Thyroid gland (tissue), 4 donors: ENCODE measurements at places on chromosomes 6 and 20.

DNA sequence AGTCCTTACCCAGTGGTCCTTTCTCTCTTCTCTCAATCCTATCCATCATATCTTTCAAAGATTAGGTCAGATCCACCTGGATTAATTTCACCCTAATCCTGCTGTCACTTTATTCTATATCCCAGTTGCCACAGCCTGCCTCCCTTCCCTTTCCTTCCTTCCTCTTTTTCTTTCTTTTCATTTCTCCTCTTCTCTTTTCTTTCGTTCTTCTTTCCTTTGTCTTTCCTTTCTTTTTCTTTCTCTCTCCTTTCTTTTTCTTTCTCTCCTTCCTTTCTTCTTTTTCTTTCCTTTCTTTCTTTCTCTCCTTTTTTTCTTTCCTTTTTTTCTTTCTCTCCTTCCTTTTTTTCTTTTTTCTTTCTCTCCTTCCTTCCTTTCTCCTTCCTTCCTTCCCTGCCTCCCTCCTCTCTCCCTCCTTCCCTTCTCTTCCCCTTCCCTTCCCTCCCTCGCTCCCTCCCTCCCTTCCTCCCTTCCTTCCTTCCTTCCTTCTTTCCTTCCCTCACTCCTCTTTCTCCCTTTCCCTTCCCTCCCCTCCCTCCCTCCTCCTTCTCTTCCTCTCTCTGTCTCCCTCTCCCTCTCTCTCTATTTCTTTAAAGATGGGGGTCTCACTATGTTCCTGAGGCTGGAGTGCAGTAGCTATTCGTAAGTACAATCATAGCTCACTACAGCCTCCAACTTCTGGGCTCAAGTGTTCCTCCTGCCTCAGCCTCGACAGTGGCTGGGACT, 15.1 kb upstream of the RPN2 start:
- DNase-seq = no peak

DNA sequence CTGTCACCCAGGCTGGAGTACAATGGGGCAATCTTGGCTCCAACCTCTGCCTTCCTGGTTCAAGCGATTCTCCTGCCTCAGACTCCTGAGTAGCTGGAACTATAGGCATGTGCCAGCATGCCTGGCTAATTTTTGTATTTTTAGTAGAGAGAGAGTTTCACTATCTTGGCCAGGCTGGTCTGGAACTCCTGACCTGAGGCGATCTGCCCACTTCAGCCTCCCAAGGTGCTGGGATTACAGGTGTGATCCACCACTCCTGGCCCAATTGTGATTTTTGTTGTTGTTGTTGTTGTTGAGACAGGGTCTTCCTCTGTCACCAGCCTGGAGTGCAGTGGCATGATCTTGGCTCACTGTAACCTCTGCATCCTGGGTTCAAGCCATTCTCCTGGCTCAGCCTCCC, 69.3 kb downstream of the CBFA2T2 start:
- no peak for DNase-seq

DNA sequence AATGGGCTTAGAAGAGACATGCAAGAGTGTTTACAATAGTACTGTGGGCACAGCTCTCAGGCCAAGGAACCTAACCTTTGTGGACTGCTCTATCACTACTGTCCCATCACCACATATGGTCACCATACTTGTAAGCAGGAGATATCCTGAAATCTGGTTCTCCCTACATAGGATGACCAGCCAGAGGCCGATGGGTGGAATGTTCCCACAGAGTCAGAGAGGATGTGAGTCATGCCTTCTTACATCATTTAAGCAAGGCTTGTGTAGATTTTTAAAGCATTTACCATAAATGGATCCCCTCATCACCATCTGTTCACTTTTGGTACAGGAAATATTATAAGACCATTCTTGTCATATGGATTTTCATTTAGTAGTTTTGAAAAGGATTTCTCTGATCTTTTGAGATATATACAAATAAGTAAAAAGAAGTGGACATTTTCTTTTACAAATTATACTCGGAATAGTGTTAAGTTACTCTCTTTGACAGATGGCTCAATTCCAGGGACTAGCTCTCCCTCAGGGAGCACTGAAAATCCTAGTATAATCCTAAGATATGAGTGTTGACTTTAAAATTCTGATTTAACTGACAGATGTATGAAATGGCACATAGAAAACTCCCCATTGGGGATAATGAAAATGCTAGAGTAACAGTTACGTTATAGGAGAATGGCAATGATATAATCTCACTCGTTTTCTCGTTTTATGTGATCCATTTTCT, 6.6 kb downstream of the HTR1B start:
- no peak for DNase-seq

DNA sequence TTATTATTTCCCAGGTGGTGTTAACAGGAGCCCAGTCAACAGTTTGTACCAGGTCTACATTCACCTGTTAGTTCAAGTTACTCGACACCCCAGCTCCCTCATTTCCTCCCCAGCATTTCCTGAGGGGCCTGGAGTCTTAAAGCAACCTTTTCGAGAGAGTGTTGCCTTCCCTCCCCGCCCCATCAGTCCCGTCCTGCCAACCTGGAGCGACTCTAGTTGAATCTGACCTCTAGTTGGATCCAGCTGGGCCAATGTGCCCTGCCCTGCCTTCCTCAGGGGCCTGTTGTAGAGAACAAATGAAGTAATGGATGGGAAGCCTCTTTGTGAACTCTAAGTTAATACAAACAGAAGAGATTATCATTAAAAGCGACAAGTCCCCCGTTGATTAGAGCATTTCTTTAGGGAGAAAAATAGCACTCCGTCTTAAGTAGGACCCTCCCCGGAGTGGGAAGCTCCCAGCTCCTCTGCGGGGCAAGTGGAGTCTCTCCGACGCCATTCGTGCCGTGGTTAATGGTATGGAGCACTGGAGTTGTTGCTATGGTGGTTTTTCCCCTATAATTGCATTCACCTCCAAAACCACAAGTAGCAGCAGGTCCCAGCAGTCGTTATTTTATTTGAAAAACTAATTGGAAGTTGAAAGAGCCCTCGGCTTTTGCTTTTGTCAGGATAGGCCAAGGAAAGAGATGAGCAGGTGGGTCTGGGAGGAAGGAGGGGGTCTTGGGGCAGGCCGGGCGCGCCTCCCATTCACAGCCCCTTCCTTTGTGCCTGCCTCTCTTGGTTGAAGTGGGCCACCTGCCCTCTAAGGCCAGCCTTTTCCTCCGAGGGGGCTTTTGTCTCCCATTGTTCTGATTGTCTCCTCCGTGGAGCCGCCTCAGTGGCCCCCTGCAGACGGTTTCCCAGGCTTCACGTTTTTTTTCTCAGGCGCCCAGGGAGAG, 16.1 kb downstream of the GHRH start:
- no peak for DNase-seq

DNA sequence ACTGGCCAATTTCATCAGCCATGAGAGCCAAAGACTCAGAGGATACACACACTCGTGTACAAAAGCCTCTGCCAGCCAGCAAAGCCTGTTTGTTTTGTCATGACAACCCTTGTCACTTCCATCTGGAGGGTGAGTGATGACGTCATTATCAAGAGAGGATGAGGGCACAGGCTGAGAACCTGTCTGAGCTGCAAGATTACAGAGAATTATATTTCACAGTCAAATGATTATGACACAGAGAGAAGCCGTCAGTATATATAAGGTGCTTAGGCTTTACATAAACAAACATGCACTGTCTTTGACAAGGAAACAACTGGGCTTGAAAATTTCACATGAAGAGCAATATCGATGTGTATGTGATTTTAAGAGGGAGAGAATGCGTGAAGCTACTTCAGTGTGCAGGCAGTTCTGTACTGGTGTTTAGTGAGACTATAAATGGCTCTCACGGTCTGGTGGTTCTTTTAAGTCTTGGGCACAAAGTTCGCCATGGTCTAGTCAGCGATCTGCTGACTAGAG, 36.5 kb upstream of the BCLAF1 start:
- peak; percentile 43 for DNase-seq

DNA sequence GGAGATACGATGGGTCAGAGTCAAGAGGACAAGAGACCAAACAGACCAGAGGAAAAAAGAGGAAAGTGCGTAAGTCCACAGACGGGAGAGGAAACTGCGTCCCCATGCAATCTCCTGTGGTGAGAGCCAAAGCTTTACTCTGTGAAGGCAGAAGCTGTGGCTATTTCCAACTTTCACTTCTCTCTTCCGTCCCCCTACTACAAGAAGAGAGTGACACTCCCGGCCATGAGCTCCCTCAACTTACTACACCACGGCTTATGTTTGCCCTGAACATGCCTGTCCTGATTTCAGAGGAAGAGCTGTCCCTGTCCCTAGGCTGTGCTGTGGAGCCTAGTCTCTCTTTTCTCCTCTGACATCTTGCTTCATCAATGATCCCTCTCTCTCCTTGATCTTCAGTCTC, 11.5 kb upstream of the SSR1 start:
- no peak for DNase-seq

- no peak for DNase-seq
Observed at GRCh38 chr6:123804787-123805540, 1.3 kb downstream of the NKAIN2 start.

DNA sequence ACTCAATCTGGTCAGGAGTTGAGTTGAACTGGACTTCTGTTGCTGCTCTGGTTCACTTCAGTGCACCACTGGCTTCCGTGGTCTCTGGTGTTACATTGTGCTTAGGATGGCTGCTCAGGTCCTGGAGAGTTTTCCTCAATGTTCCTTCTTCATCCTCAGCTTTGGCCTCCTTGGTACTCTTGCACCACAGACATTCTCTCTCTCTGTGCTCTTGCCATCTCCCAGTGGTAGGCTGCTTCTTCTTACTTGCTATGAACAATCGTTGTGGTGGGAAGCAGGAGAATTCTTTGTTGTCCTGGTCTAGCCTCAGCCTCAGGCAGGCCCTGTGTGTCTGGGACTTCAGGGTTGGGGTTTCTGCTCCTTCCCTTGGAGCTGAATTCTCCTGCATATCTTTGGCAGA, 14.5 kb upstream of the DUSP22 start:
- DNase-seq = no peak
